ENCODE measurements at places on chromosomes 1 and 21.

DNA sequence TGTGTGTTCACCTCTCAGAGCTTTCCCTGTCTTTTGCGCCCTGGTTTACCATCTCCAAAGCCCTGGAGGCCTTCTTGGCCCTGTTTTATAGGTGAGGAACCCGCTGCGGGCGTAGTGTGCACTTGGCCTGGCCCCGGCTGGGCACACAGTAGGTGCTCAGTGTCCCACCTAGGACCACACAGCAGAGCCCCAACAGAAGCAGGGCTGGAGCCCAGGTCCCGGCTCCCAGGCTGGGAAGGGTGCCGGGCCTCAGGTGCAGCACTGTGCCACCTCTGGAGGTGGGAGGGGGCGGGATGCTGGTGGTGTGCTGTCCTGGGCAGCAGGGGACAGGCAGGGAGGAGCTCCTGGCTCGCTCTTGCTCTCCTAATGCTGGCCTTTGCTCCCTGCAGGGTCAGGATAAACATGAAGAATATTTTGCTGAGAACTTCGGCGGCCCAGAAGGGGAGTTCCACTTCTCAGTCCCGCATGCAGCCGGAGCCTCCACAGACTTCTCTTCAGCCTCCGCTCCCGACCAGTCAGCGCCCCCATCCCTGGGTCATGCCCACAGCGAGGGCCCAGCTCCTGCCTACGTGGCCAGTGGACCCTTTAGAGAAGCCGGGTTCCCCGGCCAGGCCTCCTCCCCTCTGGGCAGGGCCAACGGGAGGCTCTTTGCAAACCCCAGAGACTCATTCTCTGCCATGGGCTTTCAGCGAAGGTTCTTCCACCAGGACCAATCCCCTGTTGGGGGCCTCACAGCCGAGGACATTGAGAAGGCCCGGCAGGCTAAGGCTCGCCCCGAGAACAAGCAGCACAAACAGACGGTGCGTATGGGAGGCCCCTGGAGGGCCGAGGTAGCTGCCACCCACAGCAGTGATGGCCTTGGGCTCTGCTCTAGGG lies 24.8 kb downstream of the COQ8A start:
- ATAC-seq: no peak

DNA sequence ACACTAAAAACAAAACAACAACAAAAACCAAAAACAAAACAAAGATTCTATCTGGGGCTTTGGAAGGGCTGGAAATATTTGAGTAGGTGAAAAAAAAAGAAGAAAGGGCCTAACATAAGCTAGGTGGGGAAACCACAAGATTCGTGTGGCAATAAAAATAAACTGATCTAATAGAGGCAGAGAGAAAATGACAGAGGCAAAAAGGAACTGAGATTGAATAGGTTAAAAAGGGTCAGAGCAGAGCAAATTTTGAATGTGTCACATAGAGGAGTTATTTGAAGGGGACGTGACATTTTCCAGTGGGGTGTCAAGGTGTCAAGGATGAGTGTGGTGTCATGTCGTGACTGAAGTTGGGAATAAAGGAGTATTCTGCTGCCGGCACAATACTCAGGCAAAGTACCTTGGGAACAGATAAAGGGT lies 65.2 kb upstream of the RALGPS2 start:
- no peak for ATAC-seq

GRCh38 chr1:77265180-77265579 lies 16.6 kb upstream of the AK5 start:
- ATAC-seq: no peak

DNA sequence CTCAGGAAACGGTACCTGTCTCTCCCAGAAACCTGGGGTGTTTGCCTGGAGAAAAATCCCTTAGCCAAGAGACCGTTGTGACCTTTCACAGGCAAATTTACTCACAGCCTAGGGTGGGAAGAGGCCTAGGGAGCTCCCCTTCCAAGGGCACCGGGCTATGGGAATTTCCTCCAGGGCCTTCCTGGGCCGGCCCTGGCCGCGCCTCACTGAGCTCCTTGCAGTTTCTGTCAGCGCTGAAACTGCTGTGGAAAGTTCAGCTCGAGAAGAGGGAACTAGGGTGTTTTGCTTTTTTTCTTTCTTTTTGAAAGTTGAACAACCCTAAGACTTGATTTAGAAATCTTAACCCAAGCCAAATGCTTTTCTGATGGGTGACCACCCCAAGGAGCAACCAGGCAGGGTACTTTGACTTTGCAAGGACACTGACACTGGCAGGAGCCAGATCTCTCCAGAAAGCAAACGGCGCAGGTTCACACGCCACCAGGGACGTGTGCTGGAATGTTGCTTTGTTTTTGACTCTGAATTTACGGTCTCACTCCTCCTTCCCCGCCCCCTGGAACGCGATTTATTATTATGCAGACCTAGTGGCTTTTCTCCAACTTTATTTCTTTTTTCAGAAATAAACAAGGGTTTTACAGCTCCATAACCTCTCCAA lies 229.6 kb upstream of the JUN start:
- no peak for ATAC-seq

GRCh38 chr1:118429856-118430255 lies 244.8 kb upstream of the SPAG17 start:
- ATAC-seq: no peak

- peak; percentile 94 for ATAC-seq
Observed at GRCh38 chr1:116556289-116557006, 14.4 kb downstream of the CD58 start.

DNA sequence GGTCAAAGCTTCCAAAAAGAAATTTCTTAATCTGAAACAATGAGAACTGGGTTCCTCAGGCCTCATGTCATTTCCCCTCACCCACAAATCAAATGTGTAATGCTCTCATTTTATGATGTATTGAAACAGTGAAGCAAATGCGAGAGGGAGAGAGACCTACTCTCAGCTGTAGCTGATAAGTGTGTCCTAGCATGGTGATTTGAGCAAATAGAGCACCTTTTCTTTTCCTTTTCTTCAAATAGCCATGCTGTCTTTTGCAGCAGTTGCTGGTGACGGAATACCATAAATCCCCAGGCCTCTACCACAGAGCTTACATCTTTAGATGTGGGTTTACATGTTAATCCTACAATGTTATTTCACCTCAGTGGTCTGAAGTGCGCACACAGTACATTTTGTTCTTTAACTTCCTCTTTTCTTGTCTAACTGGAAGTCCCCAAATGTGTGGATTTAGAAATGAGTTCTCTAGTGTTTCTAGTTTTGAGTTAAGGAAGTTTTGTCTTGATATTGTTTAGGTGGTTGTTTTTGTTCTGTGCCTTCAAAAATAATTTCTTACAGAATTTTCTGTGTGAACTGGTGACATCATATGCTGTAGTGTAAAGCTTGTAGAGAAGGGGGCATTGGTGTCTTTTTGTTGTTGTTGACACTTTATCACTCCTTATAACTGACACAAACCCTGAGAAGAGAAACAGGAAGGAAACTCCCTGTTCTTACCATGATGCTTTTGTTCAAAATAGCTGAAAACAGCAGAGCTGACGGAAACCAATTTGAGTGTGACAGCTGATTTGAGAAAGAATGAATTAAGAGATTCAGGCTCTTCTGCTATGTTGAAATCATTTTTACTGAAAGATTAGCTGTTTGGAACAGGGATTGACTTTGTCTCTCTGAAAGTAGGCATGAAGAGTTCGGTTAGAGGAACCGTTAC lies 12.2 kb downstream of the SMAP2 start:
- ATAC-seq: no peak

GRCh38 chr1:978069-978834 lies 3.6 kb downstream of the PERM1 start:
- ATAC-seq: no peak

DNA sequence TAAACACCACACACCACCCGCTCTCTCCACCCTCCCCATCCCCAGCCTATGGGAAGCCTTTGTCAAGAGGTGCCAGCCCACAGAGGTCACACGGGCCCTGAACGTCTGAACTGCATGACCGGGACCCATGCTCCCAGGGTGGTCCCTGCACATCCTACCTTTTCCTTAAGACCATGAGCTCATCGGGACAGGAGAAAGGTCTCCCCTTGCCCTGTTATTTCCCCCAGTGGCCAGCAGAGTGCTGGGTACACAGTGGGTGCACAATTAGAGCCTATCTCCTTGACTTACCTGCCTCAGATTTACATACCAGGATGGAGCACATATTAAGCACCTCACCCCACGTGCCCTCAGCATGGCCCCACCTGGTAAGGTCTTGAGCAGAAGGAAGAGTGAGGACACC lies 30.9 kb downstream of the ACTA1 start:
- no peak for ATAC-seq

GRCh38 chr1:87404296-87404695 lies 75.6 kb downstream of the LMO4 start:
- no peak for ATAC-seq

GRCh38 chr1:12708396-12709090 lies 7.4 kb upstream of the AADACL3 start:
- no peak for ATAC-seq

DNA sequence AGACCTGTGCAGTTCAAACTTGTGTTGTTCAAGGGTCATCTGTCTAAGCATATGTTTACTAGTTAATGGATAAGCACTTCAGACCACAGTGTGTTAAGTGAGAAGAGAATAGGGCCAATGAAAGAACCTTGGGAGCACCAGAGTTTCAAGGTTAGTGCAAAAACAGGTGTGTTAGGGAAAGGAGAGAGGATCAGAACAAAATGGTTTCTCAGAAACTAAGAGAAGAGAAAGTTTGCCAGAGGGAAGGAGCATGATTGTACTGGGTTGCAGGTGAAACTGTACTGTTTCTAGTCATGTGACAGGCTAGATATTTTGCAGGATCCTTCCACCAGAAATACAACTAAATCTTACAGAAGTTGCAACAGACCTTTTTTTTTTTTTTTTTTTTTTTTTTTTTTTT lies 23.3 kb downstream of the RPRD2 start:
- no peak for ATAC-seq

- no peak for ATAC-seq
Observed at GRCh38 chr1:96746440-96747420, 25.1 kb downstream of the PTBP2 start.

DNA sequence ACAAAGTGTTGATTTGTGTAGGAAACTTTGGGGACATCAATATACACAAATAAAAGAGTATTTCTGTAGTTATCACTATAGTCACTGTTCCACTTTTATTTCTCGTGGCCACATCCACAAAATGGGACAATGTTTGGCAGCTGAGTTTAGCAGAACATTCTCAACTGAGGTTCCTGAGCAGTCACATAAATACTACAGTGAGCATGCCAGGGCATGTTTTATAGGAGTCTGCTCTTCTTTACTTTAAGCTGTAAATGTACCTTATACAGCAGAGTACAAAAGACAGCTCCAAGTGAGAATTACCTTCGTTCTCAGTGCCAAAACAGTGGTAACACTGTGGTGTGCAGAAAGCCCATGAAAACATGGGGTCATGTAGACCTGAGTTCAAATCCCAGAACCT lies 5.0 kb downstream of the BTG3 start:
- ATAC-seq: no peak

DNA sequence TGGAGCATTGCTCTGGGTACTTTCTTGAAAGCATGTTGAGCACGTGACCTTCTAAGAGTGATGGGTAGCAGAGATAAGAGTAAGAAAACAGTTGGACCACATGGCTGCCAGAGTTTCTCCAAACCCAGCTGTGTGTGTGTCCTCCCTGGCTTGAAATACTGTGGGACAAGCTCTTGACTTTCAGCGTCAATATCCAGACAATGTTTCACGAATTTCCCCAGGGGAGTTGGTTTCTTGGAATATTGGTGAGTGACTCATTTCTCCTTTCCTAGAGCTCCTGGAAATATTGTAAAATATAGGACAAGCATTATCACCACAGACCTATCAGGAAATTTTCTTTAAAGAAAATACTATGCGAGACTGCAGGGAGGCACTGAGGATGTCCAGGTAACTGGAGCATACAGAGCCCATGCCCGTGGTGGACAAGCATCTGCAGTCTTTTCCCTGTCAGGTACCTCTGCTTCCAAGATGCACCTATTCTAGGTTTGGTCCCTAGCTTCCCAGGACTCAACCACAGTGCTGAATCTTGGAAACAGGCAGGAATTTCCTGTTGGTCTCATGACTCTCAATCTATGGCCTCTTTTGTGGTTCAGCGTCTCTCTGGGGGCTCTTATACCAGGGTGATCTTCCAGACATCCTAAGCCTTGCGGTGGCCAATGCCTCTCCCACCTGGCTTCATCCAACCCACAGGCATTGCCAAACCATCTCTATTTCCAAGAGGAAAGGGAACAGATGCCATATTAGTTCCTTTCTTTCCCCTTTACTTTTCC lies 67.4 kb downstream of the KCNJ6 start:
- no peak for ATAC-seq

GRCh38 chr1:197572169-197572568 lies 203.1 kb downstream of the DENND1B start:
- no peak for ATAC-seq

DNA sequence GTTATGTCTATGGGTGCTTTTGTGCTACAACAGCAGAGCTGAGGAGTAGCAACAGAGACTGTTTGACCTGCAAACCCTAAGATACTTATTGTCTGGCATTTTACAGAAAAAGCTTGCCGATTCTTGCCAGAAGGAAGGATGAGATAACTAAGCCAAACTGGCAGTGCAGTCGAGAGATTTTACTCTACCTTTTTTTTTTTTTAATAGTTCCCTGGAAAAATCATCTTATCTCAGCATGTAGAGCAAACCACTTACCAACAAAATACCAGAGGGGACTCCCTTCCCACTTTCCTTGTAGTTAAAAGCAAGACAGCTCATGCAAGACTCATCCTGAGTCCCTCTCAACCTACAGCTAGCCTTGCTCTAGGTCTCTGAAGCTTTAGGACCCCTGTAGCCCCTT lies 132.9 kb downstream of the SYT2 start:
- peak; percentile 21 for ATAC-seq

- ATAC-seq: peak; percentile 47
Observed at GRCh38 chr1:226702318-226702956, 36.6 kb downstream of the ITPKB start.

DNA sequence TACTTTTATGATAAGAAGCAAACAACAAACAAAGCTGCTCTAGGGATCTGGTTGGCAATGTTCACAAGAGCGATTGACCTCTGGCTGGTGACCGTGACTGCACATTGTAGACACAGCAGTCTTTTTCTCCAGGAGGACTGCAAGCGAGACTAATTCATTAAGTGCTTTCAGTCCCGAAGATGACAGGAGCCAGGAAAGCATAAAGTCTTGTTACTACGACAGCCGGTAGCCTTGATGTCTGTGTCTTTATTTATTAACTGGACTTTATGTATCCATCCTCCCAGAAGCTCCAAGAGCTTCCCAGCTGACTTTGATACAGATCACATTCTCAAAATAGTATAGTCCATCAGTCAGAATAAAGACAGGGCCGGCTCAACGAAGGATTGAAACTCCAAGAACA lies 18.2 kb downstream of the FAM163A start:
- peak; percentile 32 for ATAC-seq

GRCh38 chr1:172670316-172670715 lies 11.4 kb downstream of the FASLG start:
- ATAC-seq: no peak

DNA sequence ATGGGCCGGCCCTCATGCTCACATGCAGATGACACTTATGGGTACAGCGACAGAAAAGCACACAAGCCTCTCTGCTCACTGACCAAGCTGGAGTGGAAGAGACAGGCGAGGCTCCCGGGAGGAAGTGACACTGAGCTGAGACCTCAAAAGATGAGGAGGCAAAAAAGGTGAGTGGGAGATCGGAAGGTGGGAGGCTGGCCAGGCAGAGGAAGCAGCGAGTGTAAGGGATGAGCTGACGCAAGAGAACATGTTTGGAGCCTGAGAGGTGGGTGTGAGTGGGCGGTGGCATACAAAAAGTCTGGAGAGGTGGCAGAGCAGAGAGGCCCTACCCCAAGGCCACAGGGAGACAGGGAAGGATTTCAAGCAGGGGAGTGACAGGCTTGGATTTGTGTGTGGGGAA lies 18.2 kb upstream of the CDCP2 start:
- ATAC-seq: no peak

- ATAC-seq: peak; percentile 19
Observed at GRCh38 chr1:92030656-92031107, 897 bp downstream of the EPHX4 start.

- no peak for ATAC-seq
Observed at GRCh38 chr1:143653429-143653802, 318.4 kb downstream of the FAM72C start.

All from SK-N-SH treated with all-trans-retinoic acid at 6 μM for 48 hours (cell line).